ENCODE measurements at places on chromosomes 5 and 9.

GRCh38 chr9:76594764-76595424 lies 135.9 kb downstream of the GCNT1 start:
- no peak for DNase-seq

- no peak for DNase-seq
These were observed 1.6 kb downstream of the MGAT4B start for GRCh38 chr5:179805070-179805528.

- DNase-seq, result no peak
These were observed 16.7 kb downstream of the UBE2D2 start for GRCh38 chr5:139577689-139578290.

DNA sequence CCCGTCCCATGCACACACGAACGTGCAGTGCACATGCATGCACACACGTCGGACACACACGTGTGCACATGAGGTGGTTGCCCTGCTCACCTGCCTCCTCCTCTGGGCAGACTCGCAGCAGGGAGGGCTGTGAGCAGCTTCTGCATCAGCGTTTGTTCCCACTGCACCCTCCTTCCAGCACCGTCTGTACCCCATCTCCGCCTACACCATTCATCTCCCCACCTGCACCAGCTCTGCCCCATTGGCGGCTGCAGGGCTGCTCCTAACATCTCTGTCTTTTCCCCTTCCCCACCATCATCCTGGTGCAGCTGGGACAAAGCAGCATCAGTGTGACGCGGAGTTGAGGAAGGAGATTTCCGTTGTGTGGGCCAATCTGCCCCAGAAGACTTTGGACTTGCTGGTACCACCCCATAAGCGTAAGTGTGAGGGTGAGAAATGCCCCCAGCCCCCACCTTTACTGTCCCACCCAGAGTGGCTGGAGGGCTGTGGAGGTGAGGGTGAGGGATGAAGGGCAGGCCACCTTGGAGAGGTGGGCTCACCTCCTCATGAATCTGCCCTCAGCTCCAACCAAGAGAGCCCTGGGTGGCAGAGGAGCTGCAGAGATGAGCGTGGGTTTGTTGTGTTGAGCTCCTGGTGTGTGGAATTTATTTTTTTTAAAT lies 234.6 kb downstream of the CACNA1B start:
- no peak for DNase-seq

DNA sequence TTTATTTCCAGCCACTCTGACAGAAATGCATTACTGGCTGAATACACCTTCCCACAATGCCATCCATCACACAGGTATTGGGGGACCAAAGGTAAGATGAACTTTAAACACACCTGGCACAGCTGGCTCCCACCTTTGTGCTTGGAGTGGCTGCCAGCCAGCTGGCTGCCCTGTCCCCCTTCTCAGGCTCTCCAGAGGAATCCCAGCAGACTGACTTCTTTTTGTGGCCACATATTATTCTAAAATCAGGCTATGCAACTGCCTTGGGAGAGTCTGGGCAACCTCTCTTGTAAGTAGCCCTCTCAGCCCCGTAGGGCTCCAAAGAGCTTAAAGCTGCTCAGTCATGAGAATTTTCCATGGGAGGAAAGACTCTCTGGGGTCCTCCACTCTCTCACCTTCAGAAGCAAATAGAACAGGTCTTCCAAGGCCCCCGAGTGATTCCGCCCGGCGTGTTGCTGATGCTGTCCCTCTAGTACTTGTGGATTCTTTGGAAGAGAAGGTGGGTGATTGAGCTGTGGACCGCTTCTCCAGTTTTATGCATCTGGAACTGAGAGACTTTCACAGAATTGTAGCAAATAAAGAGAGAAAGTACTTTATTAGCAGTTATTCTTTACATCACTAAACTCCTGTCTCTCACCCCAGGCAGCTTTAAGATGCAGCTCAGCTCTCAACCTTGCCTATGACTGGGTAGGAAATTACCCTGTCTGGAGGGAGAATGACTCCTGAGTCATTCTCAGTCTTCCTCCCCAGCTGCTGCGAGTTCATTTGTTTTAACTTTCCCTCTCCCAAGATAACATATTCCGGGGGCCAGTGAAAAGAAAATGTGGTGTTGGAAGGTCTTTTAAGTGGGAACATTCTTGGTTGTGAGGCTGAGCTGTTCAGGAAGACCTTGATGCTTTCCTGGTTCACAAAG lies 159.4 kb upstream of the PITX1 start:
- DNase-seq, result no peak
